GM13977 (cell line): ENCODE measurements at places on chromosomes 4 and X.

DNA sequence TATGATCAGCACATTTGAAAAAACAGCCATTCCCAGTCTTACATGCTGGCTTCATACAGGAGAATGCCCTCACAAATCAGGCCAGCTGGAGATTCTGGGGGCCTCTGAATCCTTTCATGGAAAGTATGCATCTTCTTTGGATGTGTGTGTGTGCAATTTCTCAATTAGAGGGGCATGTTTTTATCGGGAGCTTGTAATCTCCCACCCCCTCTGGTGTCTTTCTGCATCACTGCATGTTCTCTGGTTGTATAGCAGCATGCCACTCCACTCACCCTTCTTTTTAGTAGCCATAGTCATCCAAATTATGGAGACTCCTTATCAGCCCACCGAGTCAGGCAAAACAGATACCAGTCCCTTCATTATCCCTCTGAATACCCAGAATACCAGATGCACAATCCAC, 282.2 kb upstream of the SLIT2 start:
- DNase-seq = no peak

DNA sequence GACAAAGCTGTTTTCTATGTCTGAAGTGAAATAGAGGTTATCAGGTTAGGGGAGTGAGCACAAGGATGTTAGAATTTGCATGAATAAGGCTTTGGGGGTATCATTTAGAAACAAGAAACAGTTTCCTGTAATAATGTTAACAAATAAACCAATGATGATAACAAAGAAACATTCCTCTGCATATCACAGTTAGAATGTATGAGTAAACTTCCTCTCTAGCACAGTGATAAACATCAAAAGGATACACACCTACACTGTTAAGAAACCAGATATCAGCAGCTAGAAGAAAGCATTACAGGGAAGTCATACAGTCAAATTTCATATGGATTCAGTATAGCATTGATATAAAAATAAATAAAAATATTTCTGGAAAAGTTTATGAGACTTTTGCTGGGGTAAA, 340.0 kb upstream of the MAGEB16 start:
- no peak for DNase-seq

DNA sequence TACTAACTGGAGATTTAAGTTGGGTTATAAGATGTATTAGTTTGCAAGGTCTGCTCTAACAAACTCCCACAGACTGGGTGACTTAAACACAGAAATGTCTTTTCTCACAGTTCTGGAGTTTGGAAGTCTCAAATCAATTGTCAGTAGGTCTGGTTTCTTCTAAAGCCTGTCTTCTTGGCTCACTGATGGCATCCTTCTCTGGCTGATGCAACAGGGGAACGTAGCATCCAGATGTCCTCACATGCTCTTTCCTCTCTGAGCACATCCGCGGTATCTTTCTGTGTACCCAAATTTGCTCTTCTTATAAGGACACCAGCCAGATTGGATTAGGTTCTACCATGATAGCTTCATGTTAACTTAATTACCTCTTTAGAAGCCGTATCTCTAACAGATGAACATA, 63.2 kb upstream of the BMP3 start:
- DNase-seq = no peak

DNA sequence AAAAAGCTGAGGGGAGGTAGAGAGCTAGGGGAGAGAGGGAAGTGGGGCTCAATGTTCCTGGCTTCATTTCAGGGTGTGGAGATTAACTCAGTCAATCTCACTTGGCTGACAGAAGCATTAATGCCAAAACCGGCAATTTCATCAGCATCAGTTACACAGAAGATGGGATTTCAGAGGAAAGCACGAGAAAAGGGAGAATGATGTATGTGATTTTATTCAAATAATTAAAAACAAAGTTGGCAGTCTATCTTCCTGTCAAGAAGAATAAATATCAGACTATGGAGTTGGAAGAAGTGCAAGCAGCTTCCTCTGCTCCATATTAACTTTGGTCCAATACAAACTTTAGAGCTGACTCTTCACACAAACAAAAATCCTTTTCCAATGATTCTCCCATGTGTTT, 29.6 kb upstream of the HCCS start:
- no peak for DNase-seq

GRCh38 chr4:141686146-141686775, 49.9 kb downstream of the IL15 start:
- DNase-seq = no peak

DNA sequence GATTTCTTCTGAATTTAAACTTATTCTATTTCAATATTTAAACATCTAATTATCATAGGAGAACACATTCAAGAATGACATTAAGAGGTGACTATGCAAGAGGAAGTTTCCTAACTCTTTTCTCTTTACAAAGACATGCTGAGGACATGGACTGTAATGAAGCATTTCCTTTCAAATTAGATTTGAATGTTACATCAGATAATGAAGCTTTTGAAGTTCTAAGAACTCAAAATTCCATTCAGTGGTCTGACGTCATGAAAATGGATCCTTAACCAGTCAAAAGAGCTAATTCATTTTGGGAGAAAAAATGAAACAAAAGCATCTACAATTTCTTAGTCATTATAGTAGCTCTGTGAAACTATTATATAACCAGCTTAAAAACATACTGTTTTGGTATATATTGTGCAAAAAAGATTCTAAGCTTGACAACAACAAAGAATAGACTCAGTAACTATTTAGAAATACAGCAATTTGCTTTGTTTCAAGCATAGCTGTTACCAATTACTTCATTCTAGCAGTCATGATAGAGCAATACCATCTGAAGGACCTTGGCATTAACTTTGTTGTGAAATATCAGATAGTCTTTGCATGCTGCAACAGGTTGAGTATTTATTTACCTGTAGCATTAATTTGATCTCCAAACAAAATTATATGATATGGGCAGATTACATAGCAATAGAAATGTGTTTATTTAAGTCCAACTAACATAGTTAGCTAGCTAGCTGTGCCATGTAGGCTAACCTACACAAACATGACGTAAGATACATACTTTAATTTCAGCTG, 13.7 kb upstream of the DTHD1 start:
- no peak for DNase-seq

DNA sequence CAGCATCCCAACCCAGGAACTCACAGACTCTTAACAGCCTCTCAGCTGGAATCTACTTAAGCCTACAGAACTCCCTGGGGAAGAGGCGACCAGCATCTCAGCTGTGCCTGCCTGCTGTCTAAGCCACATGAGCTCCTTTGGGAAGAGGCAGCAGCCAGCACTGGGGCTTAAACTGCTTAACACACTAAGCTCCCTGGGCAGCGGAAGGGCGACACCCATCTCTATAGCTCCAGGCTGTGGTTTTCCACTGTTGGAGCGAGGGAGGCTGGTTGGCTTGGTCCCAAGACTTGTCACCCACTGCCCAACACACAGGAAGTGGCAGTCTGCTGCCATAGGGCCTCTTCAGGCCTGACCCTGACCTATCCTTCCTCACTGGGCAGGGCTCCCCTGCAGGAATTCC, 1544.1 kb upstream of the ADGRL3 start:
- DNase-seq = no peak

GRCh38 chr4:120508036-120508435, 414.5 kb downstream of the PRDM5 start:
- no peak for DNase-seq

GRCh38 chr4:101291198-101291597, 56.1 kb downstream of the PPP3CA start:
- no peak for DNase-seq

GRCh38 chr4:158571736-158572135, 50.1 kb downstream of the RXFP1 start:
- no peak for DNase-seq

DNA sequence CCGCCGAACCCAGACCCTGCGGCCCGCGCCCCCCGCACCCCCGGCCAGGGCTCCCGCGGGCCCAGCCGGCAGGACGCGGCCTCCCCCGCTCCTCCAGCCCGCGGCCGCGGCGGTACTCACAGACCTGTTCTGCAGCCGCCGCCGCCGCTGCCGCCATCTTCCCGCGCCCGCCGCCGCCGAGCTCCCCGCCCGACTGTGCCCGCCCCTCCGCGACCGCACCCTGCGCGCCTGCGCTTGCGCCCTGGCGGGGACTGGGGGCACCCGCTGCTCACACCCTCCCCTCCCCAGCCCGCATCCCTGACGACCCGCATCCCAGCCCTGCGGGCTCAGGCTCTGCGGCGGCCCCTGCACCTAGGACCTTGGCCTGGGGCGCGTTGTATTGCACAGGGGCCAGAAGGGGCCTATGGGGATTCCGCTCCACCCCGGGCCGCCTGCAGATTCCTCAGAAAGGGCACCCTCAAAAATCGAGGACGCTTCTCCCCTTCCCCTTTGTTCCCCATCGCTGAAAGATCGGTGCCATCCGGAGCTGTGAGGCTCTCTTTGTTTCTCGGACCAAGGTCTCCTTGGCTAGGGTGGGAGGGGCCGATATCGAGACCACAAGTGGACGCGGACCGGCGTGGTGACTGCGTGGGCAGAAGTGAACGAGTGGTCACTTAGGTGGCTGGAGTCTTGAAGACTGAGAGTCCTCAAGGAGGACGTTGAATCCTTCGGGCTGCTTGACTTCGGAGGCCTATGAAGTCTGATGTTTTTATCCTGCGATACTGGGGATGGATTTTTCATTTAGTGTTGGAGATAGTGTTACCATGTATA, at the start of gene SGCB:
Gene SGCB (minus strand): TSS at position 197 of the 810 bp plus-strand sequence. CDS start 40 bp downstream, at position 157.
- DNase-seq = peak; percentile 80

DNA sequence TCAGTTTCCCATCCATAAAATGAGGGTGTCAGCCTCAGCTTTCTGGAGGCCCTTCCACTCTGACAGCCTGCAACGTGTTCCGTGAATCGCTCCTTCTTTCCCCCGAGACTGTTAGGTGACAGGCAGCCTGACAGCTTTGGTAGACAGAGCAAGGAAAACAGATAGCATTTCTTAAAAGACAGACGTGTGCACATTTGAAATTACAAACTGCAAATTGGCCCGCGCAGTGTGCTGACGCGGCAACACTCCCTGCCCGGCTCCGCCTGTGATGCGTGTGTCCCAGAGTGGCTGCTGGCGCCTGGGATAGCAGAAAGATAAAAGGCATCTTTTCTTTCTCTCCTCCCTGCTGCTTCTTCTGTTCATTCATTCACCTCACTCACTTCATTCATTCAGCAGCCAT, 245.3 kb downstream of the AFAP1 start:
- DNase-seq = no peak
